Type B pancreatic cell (in vitro differentiated cells): ENCODE measurements at places on chromosomes 5 and 9. TPM values are rescaled to one million over a fixed set of nuclear protein-coding genes. Genes with fewer than 3 reads are reported as not detected.

- no peak for DNase-seq
Measured at GRCh38 chr5:135883441-135883840, 12.2 kb downstream of the IL9 start.

DNA sequence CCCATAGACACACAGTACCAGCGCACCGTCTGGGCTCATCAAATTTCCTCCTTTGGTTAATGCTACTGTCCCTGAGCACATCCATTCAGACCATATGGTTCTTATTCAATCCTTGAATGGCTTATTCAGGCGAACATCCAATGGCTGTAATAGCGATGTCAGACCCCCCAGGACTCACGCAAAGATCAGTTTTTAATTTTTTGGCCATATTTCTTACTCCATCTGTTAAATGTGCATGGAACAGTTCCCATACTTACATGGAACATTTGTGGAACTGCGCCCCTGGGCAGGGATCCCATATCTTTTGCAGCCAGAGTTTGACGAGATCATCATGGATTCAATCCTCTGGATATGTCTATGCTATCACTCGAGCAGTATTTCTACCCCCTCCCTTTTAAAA, 213.2 kb downstream of the ADAMTS6 start:
- no peak for DNase-seq

Gene HSPA9
- total RNA-seq: 238 and 252 TPM in 2 replicates

Gene GRIN1
- total RNA-seq: 0.29 and 0.94 TPM in 2 replicates

Gene CDC14B
- total RNA-seq: 24.8 and 25.5 TPM in 2 replicates

Gene GRXCR2
- 0.24 TPM in 1 of 2 replicates, not detected in the other for total RNA-seq

Gene ARPC5L
- 37.9 and 38.9 TPM in 2 replicates for total RNA-seq
